ENCODE measurements at places on chromosomes 5 and 9.

GRCh38 chr9:17422994-17423680 lies 155.7 kb upstream of the SH3GL2 start:
- DNase-seq, result no peak

- no peak for DNase-seq
These were observed 168.2 kb upstream of the CTNND2 start for GRCh38 chr5:12072441-12072840.

DNA sequence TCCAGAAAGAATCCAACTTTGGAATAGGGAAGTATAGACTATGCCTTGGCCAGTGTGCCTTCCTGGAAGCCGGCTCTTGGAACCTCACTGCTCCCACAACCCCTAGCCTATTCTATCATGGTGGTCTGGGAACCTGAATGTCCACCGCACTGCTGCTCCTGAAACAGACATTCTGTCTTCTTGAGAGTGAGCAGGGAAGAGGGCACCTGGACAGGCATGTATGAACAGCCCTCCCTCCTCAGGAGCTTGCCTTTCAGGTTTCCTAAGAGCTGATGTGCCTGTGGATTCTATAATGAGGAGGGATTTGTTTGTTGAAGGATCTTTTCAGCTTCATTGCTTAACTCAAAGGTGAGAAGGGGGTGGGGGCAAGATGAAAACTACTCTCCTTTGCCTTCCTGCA lies 55.1 kb upstream of the XPA start:
- DNase-seq, result no peak

DNA sequence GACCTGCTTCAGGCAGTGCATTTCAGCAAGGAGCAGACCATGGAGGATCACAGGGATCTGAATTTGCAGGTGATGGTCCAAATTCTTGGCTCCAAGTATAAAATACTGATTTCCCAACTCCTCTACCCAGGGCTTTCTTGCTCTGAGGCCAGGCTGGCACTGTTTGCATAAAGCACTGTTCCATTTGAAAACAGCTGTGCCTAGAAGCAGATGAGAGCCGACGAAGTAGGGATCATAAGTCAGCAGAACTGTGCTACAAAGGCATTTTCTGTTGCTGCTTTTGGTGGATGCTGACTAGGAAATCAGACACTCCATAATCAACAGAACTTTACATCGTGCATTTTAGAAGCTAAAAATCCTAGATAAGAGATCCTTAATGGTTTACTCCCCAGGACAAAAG lies 126.4 kb downstream of the MAT2B start:
- no peak for DNase-seq

- DNase-seq, result no peak
These were observed 98.7 kb upstream of the PDE4D start for GRCh38 chr5:59992206-59992605.

DNA sequence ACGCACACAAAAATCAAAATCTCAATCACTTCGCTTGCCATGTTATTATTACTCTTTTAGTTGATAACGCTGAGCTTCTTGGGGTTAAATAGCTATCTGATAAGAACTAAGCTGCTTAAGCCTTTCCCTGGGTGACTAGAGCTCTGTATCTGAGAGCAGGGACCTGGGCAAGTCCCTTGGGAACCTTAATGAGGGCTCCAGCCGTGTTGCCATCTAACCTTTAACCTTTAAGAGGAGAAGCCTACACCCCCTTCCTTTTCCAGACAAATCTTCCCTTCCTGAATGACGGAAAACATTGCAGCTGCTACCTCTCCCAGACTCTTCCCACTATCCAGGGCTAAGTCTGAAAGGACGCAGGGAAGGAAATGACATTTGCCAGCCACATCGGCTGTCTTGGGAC lies 216.5 kb upstream of the RAI14 start:
- DNase-seq, result no peak

DNA sequence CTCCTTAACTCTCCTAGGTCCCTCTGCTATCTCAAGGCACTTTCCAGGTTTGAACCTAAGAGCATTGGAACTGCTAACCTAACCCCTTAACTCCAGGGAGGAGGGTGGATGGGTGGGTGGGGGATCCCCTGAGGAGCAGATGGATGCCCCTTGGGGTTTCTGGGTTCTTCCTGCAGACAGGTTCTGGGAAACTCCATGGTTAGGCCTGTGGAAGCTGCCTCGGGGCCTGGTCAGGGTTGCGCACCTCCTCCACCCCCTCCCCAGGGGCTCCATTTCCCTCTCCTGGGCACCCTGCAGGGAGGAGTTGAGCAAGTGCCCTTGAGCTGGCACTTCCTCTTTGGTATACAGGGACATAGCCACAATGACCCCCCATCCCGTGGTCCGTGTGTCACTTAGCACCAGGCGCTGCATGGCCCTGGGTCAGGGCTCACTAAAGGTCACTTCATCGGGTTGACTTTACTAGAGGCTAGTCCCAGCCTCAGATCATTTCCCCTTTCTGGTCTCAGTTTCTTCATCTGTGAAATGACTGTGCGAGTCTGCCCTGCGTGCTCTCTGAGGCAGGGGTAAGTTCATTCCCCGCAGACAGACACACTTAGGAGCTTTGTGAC lies 16.0 kb downstream of the CXXC5 start:
- DNase-seq, result no peak

DNA sequence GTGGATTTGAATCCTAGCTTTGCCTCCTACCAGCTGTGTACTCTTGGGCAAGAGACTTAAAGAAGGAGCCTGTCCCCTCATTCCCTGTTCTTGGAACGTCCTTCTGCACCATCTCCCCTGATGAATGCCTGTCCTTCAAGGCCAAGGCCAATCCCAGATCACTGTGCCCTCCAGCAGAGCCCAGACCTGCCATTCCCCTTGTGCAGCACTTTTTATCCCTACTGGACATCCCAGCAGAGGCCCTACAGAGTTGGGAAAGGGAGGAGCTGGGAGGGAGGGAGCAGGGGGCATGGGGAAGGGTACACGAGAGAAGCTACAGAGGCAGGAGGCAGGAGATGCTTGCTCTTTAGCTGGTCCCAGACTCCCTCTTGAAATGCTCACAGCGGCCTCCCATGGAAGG lies 223.9 kb downstream of the PBX3 start:
- DNase-seq, result no peak

DNA sequence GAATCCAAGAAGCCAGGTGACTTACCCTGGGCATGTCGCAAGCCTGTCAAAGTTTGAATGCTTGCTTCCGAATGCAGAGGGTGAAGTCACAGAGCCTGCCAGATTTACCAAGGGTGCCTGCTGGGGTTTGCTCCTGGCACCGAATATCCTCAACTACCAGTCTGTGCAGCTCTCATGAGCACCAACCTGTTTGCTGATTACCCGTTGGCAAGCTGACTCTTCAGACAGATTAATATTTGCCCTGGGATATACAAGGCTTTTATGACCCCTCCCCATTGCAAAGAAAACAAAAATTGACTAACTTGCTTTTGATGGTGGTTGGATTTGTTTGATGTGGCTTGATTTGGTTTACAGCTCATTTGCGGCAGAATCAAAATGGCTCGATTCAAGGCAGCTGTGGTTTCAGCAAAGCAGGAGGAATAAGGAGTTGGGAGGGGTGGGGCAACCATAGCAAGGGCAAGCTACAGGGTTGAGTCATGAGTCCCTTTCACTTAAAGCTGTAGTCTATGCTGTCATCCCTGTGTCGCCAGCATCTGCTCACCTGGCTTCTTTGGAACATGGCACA lies 82.3 kb upstream of the AGXT2 start:
- peak; percentile 17 for DNase-seq

DNA sequence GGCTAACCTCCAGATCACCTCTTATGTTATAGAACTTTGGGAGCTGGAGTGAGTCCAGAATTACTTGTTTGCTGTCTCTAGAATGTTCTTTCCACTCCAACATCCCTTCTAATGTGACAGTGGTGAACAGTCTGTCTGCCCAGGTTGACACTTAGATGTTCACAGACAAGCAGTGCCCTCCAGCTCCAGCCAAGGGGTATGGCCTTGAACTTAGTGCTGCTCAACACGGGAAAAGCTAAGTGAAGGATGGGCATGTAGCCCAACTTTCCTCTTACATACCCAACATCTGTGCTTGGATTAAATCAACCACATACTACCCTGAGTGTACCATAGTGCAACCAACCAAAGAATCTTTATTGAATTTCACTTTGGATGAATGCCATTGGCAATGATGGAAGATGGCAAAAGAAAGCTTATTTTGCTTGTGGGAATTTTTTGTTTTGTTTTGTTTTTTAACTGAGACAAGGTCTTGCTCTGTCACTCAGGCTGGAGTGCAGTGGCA lies 201.2 kb downstream of the NXNL2 start:
- no peak for DNase-seq

GRCh38 chr9:91944711-91945110 lies 5.3 kb downstream of the ROR2 start:
- no peak for DNase-seq

GRCh38 chr9:117116084-117116483 lies 298.8 kb downstream of the ASTN2 start:
- no peak for DNase-seq

DNA sequence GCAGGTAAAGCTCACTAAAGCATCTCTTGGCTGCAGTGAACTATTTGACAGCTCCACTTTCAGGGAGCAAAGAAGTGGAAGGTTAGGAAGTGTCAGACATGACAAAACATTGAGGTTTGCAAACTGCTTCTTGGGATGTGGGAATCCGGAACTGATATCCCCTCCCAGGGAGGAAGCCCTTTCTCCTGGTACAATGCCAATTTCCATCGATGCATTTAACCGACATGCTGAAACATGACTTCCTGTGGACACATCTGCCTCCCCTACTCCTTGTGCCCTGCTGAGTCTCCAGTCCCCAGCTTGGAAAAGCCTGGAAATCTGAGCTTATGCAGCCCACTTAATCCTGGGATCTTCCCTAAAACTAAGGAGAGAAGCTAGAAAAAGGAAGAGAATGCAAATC lies 323.1 kb upstream of the DAP start:
- DNase-seq, result no peak

- DNase-seq, result no peak
These were observed 42.0 kb downstream of the TRPM3 start for GRCh38 chr9:71079451-71079850.

DNA sequence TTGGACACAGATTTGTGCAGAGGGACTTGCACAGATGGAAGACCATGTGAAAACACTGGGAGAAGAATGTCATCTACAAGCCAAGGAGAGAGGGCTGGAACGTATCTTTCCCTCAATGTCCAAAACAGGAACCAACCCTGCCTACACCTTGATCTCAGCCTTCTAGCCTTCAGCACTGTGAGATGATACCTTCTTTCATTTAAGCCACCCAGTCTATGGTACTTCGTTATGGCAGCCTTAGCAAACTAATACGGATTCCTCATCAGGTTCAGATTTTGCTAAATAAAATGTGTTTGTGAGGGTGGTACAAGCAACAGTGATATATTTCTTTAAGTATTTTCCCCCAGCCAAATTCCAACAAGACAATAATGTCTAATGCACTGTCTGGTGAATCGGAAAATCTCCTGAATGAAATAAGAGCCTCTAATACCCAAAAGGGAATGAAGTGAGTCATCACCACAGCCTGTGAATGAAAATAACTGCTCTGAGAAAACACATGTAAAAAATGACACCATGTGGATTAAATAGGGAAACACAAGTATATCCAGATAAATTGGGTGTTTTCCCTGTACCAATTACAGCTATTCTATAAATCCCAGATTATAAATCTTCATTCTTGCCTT lies 182.8 kb upstream of the TARS1 start:
- DNase-seq, result no peak

DNA sequence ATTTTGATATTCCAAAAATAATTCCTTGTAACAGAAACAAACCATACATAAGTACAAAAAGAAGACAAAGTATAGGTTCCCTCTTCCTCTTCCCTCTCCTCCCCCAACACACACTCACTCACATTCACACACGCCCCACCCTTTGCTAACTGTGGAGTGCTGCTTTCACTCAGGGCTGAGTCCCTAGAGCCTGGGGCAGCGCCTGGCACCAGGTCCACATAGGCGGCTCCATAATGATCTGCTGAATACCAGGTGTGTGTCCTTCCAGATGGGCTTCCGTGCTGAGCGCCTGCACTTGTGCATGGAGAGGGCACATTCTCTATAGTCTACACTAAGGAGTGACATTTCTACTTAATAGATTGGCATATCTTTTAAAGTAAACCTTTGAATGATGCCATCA lies 3.7 kb downstream of the SEMA4D start:
- no peak for DNase-seq

DNA sequence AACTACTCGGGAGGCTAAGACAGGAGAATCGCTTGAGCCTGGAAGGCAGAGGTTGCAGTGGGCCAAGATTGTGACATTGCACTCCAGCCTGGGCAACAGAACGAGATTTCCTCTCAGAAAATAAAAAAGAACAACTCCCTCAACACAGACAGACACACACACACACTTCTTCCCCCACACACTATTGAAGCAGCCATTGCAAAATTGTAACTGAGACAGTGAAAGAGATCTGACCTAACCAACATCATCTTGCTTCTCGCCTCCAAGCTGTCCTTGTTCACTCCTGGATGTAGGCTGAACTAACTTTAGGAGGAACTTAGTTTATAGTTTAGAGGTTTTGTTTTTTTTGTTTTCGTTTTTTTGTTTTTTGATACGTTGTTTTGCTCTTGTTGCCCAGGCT lies 13.0 kb upstream of the PLIN2 start:
- no peak for DNase-seq

GRCh38 chr9:34334337-34334824 lies 5.0 kb downstream of the NUDT2 start:
- DNase-seq, result no peak

DNA sequence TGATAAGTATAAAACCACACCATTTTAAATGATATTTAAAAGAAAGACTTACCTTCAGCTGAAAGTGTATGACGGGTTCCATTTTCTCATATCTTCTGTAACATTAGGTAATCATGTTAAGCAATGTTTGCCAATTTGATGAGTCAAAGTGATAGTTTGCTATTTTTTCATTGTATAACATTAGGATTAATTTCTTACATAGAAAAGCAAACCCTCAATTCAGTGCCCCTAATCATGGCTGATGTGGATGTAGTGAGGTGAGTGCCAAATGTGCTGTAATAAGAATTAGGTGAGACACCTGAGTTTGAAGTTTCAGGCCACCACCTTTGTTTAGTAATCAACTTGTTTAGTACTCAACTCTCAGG lies 68.0 kb downstream of the UNC13B start:
- DNase-seq, result no peak

GRCh38 chr5:162948677-162949076 lies 488.7 kb upstream of the CCNG1 start:
- DNase-seq, result no peak
